ENCODE measurements at places on chromosomes 3 and 15.
A peak's percentile ranks its signal among the peaks of the same experiment; 100 is the strongest.

DNA sequence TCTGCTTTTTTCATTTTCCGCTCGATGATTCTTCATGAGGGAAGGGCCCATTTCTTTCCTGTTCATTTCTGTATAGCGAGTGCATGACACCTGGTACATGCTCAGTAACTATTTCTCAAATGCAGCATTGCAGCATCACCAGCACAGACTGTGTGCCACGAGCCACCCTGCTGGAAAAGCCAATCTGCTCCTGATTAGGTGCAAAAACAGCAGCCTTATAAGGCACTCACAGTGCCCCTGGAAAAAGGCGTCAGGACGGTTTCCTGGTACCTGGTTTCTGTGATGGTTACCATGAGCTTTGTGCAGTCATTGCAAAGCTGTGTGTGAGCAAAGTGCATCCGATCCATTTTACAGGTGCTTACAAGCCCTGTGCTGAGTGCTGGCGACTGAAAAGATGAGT is 15.8 kb downstream of the ST8SIA2 start:
- no peak for DNase-seq

DNA sequence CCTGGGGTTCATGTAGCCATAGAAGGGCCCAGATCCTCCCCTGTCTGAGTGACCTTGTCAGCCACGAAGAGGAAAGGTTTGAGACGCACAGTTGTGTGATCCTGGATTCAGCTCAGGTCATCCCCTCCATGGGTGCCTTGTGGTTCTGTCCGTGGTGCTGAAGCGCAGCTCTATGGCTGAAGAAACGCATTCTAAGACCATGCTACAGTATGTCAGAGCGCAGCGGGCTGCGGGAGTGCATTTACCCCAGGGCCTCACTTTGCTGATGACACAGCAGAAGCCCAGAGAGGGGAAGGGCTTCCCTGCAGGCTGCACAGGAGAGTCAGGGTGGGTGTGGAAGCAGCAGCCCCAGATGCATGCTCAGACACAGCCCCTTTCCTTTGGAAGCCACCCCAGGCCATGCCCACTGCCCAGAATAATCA is 68.8 kb upstream of the IQSEC1 start:
- DNase-seq: no peak

- peak; percentile 69 for DNase-seq
Measured at GRCh38 chr15:50907601-50908208, 778 bp upstream of the AP4E1 start.

GRCh38 chr15:84883916-84884781 is at the start of gene SLC28A1:
SLC28A1 (plus strand) TSS chr15:84884662; CDS start chr15:84887761, 3,099 bp downstream.
- no peak for DNase-seq

DNA sequence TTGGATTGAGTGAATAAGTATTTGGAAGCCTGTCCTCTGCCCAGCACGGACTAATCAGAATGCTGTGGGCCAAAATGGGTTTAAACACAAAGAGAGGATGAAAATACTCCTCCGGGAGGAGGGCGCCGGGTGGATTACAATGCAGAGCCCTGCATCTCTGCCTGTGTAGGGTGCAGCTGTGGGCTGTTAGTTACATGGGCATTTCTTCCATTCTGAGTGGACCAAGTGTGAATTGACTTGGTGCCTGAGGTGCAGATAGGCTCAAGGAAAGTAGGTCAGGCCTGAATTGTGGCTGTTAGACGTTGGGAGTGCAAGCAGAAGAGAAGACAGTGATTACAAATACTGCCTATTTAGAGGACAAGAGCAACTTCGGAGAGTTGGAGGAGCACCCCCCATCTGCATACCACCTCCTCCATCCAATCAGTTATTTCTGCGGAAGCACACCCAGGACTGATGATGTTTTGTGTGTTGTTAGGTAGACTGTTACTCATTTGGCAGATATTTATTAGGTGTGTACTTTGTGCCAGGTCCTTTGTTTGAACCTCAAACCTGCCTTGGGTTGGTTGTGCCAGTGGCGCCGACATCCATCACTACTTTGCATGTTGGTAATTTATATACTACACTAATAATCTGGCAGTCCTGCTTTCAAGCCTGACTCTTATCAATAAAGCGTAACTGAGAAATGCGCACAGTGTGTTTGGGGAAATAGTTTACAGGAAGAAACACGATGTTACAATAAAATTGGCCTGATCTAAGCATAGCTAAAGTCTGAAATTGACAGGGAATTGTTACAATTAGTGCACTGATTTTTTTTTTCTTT is 33.0 kb downstream of the PTPRG start:
- no peak for DNase-seq

- DNase-seq: no peak
Measured at GRCh38 chr3:111032677-111033076, 38.9 kb upstream of the NECTIN3 start.

- DNase-seq: no peak
Measured at GRCh38 chr15:64229129-64229724, 66.4 kb upstream of the PPIB start.

GRCh38 chr3:130700541-130700940 is 46.1 kb downstream of the PIK3R4 start:
- DNase-seq: no peak

GRCh38 chr3:151350656-151351055 is 21.3 kb upstream of the P2RY13 start:
- DNase-seq: no peak

- no peak for DNase-seq
Measured at GRCh38 chr15:36232491-36232890, 346.9 kb upstream of the CDIN1 start.

DNA sequence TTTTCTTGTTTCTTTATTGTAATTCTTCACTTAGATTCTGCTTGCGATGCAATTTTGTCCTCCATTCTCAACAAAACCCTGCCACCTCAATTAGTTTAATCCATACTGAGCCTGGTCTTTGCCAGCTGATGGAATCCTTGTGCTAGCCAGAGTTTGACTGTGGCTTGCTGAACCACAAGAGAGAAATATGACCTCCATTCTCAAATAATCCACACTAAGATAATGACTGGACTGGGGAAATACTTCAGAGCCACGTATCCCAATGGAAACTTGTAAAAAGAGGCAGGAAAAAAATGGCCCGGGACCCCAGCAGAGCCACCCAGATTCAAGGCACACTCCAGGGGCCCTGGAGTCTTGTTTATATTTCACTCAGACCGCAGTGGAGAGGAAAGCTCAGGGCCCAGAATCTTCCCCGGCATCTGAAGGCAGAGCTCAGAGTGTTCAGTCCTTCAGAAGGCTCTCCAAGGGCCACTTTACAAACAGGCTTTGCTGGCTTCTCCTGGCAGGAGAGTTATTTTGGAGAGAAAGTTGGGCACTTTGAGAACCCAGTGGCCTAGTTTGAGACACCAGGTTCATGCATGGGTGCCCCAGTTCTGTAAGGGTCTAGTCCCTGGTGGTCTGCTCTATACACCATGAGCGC is 62.7 kb downstream of the SSUH2 start:
- no peak for DNase-seq

- no peak for DNase-seq
Measured at GRCh38 chr15:57694279-57694678, 12.2 kb upstream of the POLR2M start.

- DNase-seq: no peak
Measured at GRCh38 chr3:182621435-182622240, 171.7 kb upstream of the ATP11B start.

DNA sequence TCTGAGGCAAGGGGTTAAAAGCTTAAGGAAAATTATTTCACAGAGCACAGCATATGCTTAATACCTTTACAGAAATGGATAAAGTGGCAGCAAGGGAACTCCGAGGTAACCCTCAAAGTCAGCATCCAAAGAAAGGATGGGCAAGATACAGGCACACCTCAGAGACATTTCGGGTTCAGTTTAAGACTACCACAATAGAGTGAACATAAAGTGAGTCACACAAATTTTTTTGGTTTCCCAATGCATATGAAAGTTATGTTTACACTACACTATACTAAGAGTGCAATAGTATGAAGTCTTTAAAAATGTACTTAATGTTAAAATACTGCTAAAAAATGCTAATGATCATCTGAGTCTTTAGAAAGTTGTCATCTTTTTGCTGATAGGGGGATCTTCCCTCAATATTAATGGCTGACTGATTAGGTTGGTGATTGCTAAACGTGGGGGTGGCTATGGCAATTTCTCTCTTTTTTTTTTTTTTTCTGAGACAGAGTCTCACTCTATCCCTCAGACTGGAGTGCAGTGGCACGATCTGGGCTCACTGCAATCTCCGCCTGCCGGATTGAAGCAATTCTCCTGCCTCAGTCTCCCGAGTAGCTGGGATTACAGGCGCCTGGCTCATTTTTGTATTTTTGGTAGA is 10.0 kb downstream of the UBR1 start:
- no peak for DNase-seq

- DNase-seq: no peak
Measured at GRCh38 chr15:80003171-80003570, 32.2 kb upstream of the BCL2A1 start.

DNA sequence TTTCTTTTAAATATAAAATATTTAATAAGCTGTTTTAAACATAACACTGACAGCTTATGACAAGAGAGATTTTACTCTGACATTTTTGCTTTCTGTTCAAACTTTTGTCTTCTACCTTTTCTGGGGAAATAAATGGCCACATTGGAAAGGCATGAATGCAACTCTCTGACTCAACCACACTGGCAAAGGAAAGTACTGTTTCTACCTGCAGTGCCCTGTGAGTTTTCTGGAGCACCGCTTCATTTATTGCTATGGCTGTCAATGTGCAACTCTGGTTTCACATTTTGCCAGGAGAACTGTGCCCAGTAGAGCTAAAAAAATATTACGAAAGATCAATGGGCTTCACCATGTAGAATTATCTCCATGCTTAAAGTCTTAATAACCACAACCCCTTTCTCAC is 15.1 kb downstream of the PDZRN3 start:
- no peak for DNase-seq

DNA sequence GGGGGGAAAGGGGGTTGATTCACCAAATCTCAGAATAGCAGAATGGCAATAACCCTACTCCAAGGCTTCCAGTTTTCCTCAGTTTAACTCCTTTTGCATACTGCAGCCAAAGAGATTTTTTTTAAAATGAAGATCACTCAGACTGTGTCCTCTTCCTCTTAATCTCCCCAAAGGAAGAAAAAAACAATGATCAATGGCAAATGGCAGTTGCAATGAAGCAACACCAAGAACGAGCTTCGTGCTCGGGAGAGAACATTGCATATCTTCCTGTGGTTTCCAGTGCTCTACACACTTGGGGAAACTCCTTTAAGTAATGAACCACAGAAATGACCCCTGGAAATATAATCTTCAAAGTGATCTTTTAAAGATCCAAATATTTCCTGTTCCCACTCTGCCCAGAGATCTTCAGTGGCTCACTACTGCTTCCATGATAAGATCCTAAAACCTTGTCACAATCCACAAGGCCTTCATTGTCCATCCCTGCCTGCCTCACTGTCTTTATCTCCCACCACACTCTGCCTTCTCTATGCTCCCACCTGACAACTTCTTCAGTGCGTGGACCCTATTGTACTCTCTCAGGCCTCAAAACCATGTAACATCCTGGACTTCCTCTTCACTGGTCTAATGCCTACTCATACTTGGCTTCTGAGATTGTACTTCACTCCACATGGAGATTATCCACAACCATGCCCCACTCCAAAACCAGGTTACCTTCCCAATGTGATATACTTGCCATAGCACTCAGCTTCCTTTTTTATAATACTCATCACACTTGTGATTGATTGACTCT is 394.8 kb downstream of the FHIT start:
- no peak for DNase-seq

GRCh38 chr3:113812854-113813253 is 25.7 kb upstream of the GRAMD1C start:
- DNase-seq: no peak

DNA sequence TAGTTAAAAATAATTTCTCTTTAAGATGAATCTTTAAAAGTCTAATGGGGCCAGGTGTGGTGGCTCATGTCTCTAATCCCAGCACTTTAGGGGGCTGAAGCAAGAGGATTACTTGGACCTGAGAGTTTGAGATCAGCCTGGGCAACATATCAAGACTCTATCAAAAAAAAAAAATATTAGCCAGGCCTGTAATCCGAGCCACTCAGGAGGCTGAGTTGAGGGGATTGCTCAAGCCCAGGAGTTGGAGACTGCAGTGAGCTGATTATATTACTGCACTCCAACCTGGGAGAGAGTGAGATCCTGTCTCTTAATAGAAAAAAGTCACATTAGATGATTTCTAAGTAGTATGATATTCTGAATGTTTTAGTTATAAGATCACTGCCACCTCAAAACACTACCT is 322.0 kb upstream of the MANF start:
- no peak for DNase-seq

- DNase-seq: no peak
Measured at GRCh38 chr3:194602669-194603171, 30.5 kb downstream of the TMEM44 start.

DNA sequence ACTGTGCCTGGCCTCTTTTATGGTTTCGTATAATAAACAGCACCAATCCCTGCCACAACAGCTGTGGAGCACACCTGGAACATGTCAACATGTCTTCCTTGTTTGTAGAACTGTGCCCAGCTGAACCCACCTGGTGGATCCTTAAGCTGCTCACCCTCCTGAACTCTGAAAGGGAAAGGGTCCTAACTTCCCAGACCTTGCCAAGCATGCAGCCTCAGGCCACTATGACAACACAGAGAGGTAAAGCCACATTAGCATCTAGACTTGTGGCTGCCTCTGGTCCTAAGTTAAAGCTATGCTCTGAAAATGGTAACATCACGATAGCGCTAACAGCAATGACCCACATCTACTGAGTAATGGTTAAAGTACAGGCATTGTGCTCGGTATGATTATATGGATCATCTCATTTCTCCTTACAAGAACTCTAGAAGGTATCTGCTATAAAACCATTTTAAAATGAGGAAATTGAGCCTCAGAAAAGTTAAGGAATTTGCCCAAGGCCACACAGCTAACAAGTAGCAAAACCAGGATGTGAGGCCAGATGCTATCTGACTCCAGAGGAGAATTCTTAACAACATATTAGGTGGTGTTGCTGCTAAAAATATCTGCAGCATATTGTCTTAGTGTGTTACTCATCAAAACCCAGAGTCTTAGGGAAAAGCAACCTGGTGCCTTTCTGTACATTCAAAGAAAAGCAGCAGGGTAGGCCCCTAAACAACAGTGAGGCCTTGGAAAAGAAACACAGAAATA is 23.1 kb upstream of the HERC1 start:
- no peak for DNase-seq

DNA sequence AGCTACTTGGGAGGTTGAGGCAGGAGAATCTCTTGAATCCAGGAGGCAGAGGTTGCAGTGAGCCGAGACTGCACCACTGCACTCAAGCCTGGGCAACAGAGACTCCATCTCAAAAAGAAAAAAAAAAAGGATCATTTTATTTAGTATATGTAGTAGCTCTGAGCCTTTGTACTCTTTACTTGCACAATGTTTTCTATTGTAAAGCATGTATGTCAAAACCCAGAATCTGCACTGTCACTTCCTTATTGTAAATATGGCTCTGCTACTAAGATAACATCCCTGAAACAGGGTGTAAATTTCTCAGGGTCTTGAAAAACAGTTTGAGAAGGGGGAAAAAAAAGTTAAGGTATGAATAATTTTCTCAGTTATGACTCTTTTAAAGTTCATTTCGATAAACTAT is 35.1 kb downstream of the SLMAP start:
- peak; percentile 69 for DNase-seq
